ENCODE measurements at places on chromosomes 12 and 14. TPM values are rescaled to one million over a fixed set of nuclear protein-coding genes. Genes with fewer than 3 reads are reported as not detected.

The DAO gene
- total RNA-seq = not detected

The FIGNL2 gene
- total RNA-seq = 0.82 TPM

GRCh38 chr12:22919883-22920282 is 294.9 kb downstream of the ETNK1 start:
- DNase-seq = no peak

The NKX2-1 gene
- 0.82 TPM for total RNA-seq

The BIN2 gene
- total RNA-seq = 1.2 TPM

DNA sequence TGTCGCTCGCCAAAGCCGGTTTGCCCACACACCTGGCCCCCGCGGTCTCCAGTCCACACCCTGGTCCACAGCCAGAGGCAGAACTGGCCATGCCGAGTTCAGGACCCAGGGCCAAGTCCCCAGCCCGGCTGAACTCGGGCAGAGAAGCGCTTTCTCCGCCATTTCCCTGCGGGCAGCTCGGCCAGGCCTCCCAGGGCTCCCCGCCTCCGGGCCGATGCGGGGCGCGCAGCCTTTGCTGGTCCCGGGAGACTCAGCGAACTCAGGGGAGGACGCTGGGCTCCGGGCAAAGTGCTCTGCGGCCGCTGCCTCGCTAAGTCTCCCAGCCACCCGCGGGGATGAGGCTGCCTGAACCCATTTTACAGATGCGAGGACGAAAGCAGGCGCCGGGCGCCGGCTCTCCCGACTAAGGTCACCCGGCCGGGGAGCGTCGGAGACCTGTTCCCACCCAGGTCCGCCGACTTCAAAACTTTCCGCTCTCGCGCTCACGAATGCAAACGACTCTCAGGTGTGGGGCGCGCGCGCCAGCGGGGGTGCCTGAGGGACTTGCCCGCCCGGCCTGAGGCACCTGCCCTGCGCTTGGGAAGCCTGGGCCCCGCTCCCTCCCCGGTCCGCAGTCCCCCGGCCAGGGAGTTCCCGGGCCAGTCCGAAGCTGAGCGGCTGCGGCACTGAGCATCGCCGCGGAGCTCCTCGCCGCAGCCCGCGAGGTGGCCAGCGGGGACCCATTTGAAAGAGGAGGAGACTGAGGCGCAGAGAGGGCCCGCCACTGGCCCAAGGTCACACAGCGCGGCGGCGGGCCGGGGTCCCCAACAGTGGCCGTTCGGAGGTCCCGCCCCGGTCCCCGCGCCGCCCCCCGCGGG is 627 bp downstream of the TESC start:
- DNase-seq = no peak

Measured in frontal cortex (tissue), 4 donors.